ENCODE measurements at places on chromosomes 7 and 10. TPM values are rescaled to one million over a fixed set of nuclear protein-coding genes. Genes with fewer than 3 reads are reported as not detected.

DNA sequence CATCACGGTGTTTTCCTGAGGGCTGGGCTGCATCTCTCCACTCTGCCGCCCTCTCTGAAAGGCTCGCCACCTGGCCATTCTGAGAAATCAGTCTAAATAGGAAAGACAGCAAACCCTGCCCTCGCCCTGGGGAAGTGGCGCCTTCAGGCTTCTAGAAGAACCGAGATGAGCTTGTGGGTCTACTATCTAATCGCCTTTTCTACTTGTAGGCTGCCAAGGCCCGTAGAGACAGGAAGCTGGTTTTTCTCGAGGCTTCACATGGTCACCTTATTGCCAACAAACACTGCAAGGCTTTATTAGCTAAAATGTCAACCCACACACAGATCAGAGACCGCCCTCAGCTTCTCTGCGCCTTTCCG, 21.4 kb downstream of the LAT2 start:
- DNase-seq, result no peak
- peaks cover 29% of the 10 kb centered on the region for H3K36me3 ChIP-seq
- H3K4me1 ChIP-seq, result peaks cover 3% of the 10 kb centered on the region
- H3K27me3 ChIP-seq, result no peaks in the 10 kb centered on the region
- H3K27ac ChIP-seq, result no peak overlapping the region

POR gene
- total RNA-seq, result 1,301 TPM

DMTF1 gene
- total RNA-seq, result 74.6 TPM

- H3K27me3 ChIP-seq, result no peaks in the 10 kb centered on the region
- DNase-seq, result peak; percentile 47
- H3K4me1 ChIP-seq, result peaks cover 12% of the 10 kb centered on the region
- H3K4me3 ChIP-seq, result no peak overlapping the region
- no peaks in the 10 kb centered on the region for H3K36me3 ChIP-seq
Observed at GRCh38 chr10:4867520-4868356, 41.7 kb downstream of the AKR1E2 start.

GRCh38 chr10:47413531-47414226, 29.6 kb upstream of the ZNF488 start:
- H3K27ac ChIP-seq, result no peak overlapping the region
- H3K4me1 ChIP-seq, result no peaks in the 10 kb centered on the region
- no peak for DNase-seq
- no peak overlapping the region for H3K4me3 ChIP-seq
